ENCODE measurements at places on chromosomes 12 and 14. TPM values are rescaled to one million over a fixed set of nuclear protein-coding genes. Genes with fewer than 3 reads are reported as not detected.

GRCh38 chr12:123973552-123974341 lies 732 bp downstream of the ZNF664 start:
- H3K27me3 ChIP-seq = no peaks in the 10 kb centered on the region
- peaks cover 33% of the 10 kb centered on the region for H3K4me1 ChIP-seq
- H3K27ac ChIP-seq = peak overlapping the region; percentile 78
- H3K36me3 ChIP-seq = peaks cover 19% of the 10 kb centered on the region

- DNase-seq = no peak
- H3K4me1 ChIP-seq = peaks cover 27% of the 10 kb centered on the region
- H3K27me3 ChIP-seq = no peaks in the 10 kb centered on the region
These were observed 32.7 kb upstream of the FBLN5 start for GRCh38 chr14:91980157-91980556.

DNA sequence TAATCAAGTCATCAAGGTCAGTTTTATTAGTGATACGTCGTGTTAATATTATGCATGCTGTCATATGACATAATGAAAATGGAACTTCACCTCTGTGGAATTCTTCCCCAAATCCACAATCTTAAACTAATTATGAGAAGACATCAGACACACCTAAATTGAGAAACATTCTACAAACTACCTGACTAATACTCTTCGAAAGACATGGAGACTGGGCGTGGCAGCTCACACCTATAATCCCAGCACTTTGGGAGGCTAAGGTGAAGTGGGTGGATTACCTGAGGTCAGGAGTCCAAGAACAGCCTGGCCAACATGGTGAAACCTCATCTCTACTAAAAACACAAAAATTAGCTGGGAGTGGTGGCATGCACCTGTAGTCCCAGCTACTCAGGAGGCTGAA lies 33.3 kb upstream of the KRAS start:
- no peaks in the 10 kb centered on the region for H3K36me3 ChIP-seq
- H3K27me3 ChIP-seq = no peaks in the 10 kb centered on the region

GRCh38 chr12:131723532-131723931 lies 12.6 kb downstream of the SFSWAP start:
- H3K27me3 ChIP-seq = no peaks in the 10 kb centered on the region
- H3K36me3 ChIP-seq = peaks cover 55% of the 10 kb centered on the region
- H3K27ac ChIP-seq = peak overlapping the region; percentile 52
- no peak for DNase-seq
- H3K4me1 ChIP-seq = peaks cover 9% of the 10 kb centered on the region
- H3K4me3 ChIP-seq = no peak overlapping the region

GRCh38 chr12:30813525-30814294 lies 59.0 kb upstream of the CAPRIN2 start:
- H3K36me3 ChIP-seq = no peaks in the 10 kb centered on the region
- DNase-seq = peak; percentile 14
- peaks cover 41% of the 10 kb centered on the region for H3K27me3 ChIP-seq
- no peak overlapping the region for H3K4me3 ChIP-seq

The IAPP gene
- not detected for total RNA-seq

The MMP17 gene
- total RNA-seq = not detected

DNA sequence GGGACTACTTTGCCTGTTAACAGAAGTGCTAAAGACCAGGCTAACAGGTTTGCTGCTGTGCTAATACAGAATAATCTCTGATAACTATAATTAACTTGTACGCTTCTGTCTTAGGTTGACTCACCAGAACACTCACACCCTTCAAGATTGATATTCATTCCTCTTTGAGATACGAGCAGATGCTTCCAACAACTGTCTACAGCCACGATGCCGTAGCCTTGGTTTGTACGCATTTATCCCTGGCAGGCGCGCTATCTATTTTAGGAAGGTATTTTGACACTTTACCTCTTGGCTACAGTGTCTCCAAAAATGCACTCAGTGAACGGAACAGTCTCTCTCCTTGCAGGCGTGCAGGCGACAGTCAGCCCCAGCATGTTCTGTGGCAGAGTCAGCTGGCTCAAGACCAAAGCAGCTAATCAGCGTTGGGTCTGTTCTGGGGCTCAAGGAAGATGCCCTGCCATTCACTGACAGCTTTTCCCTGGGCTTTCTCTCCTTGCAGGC lies 146.4 kb upstream of the PRICKLE1 start:
- H3K4me1 ChIP-seq = no peaks in the 10 kb centered on the region
- H3K36me3 ChIP-seq = no peaks in the 10 kb centered on the region
- no peak overlapping the region for H3K27ac ChIP-seq
